ENCODE measurements at places on chromosomes 3 and 15.
A peak's percentile ranks its signal among the peaks of the same experiment; 100 is the strongest.

DNA sequence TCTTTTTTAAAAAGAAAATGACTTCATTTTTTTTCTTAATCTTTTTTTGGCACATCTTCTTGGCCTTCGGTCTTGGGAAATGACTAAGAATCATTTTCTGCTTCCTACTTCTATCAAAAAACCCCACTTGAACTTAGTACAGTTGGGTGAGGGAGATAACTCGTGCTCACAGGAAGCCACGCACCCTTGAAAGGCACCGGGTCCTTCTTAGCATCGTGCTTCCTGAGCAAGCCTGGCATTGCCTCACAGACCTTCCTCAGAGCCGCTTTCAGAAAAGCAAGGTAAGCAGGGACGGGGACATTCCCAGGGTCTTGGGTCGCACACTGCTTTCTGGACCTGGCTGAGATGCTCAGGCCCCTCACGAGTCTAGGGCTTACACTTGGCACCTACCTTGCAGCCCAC, at the start of gene CCR4:
Gene CCR4 (plus strand): TSS at position 235 of the 402 bp plus-strand sequence. CDS start 1,779 bp downstream, outside the sequence.
- DNase-seq: no peak

DNA sequence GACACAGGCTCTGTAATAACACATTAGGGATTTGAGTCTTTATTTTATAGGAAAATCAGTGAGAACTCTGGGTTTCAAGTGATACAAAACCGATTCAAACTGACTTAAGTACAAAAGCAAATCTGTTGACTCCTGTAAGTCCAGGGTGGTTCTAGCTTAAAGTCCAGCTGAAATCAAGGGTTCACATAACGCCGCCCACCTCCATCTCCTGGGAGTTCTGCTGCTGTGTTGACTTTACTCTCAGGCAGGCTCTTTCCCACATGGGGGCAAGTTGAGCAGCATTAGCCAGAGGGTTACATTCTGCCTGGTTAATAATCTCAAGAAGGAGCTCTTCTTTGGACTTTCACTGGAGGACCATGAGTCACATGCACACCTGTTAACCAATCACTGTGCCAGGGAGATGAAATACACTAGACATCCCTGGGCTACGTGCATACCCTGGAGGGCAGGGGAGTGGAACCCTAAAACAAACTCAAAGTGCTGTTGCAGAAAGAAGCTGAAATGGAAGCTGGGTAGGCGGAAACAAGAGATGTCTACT, 9.7 kb upstream of the RNF7 start:
- DNase-seq: no peak

- DNase-seq: no peak
These were observed 1.9 kb upstream of the CCNDBP1 start for GRCh38 chr15:43183270-43183669.

GRCh38 chr3:171251835-171252234, 208.4 kb downstream of the TNIK start:
- DNase-seq: no peak

DNA sequence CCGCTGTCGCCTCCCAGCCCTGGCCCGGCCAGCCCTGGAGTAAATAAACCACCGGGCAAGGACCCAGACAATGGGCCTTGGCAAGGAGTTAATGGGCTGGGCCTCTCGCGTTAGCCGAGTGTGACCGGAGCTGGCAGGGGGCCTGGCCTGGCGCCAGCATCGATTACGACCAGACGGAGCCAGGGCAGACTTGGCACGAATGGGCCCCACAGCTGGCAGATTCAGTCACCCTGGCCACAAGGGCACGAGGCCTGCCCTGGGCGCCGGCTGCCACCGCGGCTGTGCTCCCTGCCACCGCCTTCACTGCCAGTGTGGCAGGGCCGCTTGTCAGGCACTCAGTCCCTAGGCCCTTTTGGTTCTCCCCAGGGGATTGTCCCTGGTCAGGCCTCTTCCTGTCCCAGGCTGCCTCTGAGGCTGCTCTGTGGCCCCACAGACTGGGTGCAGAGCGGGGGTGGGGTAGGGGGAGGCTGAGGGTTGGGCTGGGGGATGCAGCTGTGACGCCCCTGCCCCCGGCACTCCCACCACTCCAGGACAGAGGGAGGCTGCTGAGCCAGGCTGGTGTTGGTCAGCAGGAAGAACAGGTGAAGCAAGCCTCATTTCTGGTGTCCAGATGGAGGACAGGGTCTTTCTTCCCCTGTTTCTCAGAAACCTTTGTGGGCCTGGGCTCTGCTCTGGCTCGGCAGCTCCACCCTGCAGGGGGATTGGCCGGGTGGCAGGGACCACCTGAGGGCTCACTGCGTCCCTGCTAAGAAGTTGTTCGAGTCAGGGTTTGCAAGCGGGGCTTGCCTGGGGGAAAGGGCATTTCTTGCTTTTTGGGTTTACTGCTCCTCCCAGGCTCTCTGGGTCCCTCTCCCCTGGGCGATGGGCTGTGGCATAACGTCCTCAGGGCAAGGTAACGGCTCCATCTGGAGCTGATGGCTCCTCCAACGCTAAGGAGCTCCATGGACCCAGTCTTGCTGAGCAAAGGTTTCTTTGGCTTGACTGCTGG, 30.5 kb upstream of the SRP14 start:
- DNase-seq: peak; percentile 95

DNA sequence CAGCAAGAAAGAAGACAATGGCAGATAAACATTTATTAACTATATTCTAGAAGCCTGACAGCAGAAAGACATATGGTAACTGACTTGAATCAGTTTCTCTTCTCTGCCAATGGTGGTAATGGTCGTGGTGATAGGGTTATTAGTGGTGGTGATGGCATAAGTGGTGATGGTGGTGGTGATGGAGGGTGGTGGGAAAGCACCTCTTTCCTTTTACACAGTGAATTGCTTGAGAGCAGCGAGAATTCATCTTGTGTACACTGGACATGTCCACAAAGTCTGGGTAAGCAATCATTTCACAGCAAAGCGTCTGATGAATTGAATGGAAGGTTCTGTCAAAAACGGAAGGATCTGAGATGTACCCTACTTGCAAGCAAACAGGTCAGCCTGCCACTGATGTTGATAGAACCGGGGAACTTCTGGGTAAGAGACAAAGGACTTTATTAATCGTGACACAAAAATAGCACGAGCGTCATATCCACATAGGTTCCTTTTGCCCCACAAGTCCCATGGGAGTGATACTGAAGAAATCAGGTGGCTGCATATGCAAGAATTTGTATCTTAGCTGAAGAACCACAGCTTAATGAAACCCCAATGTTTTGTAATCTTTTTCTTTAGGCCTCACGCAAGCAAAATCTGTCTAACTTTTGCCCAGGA, 23.5 kb upstream of the TBC1D5 start:
- no peak for DNase-seq

DNA sequence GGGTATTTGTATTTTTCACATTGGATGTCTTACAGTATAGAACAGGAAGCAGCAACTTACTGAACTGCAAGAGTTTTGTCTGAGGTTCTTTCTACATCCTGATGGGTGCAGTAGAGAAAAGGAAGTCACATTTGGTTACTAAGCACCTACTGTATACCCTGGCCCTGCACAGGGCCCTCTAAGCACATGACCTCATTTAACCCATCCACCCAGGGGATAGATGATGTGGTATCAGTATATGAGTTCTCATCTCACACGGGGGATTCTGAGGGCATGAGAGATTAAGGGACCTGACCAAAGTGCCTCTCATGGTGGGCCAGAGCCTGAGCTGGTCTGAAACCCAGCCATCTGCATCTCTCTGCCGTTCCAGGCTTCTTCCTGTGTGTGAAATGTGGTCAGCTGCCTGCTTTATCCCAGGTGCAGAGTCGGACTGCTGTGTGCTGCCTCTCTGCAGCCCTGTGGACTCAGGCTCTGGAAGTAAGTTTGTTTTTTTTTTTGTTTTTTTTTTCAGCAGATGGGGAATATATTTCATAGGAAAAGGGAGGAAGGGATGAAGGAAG, 17.9 kb downstream of the SLC6A11 start:
- no peak for DNase-seq

Measured in osteoblast (primary cell).